ENCODE measurements at places on chromosomes 2 and 18. TPM values are rescaled to one million over a fixed set of nuclear protein-coding genes. Genes with fewer than 3 reads are reported as not detected.

DNA sequence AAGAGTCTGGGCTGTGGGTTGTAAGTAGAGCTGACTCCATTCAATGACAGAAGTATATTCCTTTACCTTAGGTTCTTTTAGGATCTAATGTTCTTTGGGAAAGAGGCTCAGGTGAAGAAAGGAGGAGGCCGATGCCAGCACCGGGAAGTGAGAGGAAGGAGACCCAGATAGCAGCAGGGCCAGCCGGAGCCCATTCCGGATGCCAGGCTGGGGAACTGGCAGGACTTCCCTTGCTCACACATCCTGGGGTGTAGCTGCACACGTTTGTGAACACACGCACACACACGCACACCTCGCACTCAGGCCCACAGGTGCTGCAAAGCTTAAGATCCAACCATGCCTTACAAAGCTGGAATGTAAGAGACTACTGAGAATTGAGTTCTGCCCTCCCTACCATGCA, 95.8 kb upstream of the SMAD2 start:
- peaks cover 12% of the 10 kb centered on the region for H3K27me3 ChIP-seq
- no peaks in the 10 kb centered on the region for H3K36me3 ChIP-seq
- H3K4me1 ChIP-seq, result peaks cover 6% of the 10 kb centered on the region
- H3K4me3 ChIP-seq, result no peak overlapping the region
- no peak for DNase-seq

DNA sequence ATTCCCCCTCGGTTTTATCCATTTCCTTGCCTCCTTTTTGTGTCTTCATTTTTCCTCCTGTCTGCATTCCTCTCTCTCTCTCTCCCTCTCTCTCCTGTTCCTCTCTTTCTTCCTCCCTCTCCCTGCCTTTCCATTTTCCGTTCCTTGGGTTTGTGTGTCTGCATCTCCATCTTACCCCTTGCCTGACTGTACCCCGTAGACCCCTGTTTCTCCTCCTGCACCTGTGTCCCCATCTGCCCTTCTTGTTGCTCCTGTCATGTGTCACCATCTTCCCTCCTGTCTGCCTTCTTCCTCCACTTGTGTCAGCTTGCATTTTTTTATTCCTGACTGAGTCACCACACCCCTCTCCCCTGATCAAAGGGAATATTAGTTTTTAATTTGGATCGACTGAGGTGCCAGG, 1.8 kb downstream of the CDK5R2 start:
- H3K4me3 ChIP-seq, result no peak overlapping the region
- peaks cover 8% of the 10 kb centered on the region for H3K4me1 ChIP-seq
- peaks cover 4% of the 10 kb centered on the region for H3K36me3 ChIP-seq
- peaks cover 77% of the 10 kb centered on the region for H3K27me3 ChIP-seq
- H3K27ac ChIP-seq, result peak overlapping the region; percentile 42
- DNase-seq, result no peak

- H3K27me3 ChIP-seq, result no peaks in the 10 kb centered on the region
- H3K27ac ChIP-seq, result no peak overlapping the region
- no peak for DNase-seq
- H3K4me3 ChIP-seq, result no peak overlapping the region
- H3K36me3 ChIP-seq, result no peaks in the 10 kb centered on the region
Measured at GRCh38 chr2:99961196-99961913, 181.0 kb downstream of the AFF3 start.

The ALKAL2 gene
- total RNA-seq, result 0.28 TPM

The GCKR gene
- total RNA-seq, result not detected

All from activated CD4-positive, alpha-beta T cell treated with anti-CD3 and anti-CD28 coated beads, Interleukin-2, amount 10 ng/mL, durations not matched to agents 24 days and 14 days (primary cell).